ENCODE measurements at places on chromosomes 5 and 9. TPM values are rescaled to one million over a fixed set of nuclear protein-coding genes. Genes with fewer than 3 reads are reported as not detected.

Gene OBP2B
- total RNA-seq: not detected

Gene CDC25C
- 0.69 TPM for total RNA-seq

Gene TRIM52
- total RNA-seq: 10.6 TPM

Gene EIF4E1B
- total RNA-seq: not detected

Gene SAPCD2
- 3.7 TPM for total RNA-seq

Gene SLC6A3
- total RNA-seq: not detected

Gene CYLC2
- total RNA-seq: not detected

Gene PTGDS
- total RNA-seq: 11.1 TPM

Gene BTNL3
- total RNA-seq: not detected

Gene IRGM
- 0.13 TPM for total RNA-seq

Gene TMEM215
- total RNA-seq: not detected

Measured in smooth muscle cell of the pulmonary artery (primary cell).